Brain (organoid and tissue), 16 donors: ENCODE measurements at places on chromosomes 6 and 20.

- DNase-seq = no peak
Observed at GRCh38 chr20:4926531-4927156, 74.7 kb downstream of the SLC23A2 start.

GRCh38 chr6:151497905-151498304, 4.1 kb downstream of the CCDC170 start:
- no peak for DNase-seq

DNA sequence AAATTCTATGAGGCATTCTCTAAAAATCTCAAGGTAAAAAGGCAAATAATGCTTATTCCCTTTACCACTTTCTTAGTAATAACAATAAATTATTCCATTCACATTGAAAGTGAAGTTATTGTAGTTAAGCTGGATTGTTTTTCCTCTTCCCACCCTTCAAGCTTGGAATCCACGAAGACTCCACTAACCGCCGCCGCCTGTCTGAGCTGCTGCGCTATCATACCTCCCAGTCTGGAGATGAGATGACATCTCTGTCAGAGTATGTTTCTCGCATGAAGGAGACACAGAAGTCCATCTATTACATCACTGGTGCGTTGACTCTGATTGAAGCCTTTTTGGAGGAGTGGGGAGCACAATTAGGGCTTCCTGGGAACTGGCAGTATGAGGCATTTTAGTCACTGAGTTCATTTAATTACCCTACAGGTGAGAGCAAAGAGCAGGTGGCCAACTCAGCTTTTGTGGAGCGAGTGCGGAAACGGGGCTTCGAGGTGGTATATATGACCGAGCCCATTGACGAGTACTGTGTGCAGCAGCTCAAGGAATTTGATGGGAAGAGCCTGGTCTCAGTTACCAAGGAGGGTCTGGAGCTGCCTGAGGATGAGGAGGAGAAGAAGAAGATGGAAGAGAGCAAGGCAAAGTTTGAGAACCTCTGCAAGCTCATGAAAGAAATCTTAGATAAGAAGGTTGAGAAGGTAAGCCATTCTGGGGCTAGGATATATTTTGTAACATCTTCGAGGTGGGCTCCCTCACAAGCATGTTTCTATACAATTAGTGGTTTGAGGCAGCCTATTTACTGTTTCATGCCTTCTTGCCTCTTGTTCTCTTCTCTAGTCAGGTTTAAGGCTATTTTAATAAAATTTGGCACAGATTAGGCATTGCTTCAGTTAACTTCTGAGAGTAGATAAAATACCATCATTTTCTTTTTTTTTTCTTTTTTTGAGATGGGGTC, 4.9 kb downstream of the HSP90AB1 start:
- no peak for DNase-seq

GRCh38 chr6:161228096-161228495, 45.8 kb downstream of the AGPAT4 start:
- no peak for DNase-seq

GRCh38 chr20:1818895-1819294, 76.3 kb upstream of the SIRPA start:
- peak; percentile 22 for DNase-seq

- DNase-seq = no peak
Observed at GRCh38 chr6:163500105-163500504, 85.6 kb downstream of the QKI start.

- DNase-seq = no peak
Observed at GRCh38 chr6:76584121-76584520, 511.7 kb upstream of the IMPG1 start.

GRCh38 chr6:159360306-159360705, 191.1 kb downstream of the FNDC1 start:
- no peak for DNase-seq

GRCh38 chr20:46218656-46219055, 89.6 kb downstream of the CDH22 start:
- no peak for DNase-seq

- no peak for DNase-seq
Observed at GRCh38 chr20:58753922-58754551, 61.4 kb downstream of the NPEPL1 start.

DNA sequence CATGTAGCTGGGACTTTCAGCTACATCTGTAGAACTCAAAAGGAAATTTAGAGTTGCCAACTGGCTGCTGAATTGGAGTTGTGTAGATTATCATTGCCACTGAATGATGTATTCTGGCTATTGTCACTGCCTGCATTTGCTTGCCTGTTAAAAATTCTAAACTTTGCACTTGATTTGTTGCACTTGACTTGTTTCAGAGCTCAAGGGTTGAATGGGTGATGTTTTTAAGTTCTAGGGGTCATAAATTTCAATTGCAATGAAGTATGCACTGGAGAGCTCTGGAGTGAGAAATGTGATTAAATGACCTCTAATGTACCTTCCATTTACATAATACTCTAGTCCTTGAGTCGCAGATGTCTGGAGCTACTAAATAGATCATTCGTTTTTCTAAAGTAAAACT, 102.4 kb downstream of the TNFRSF21 start:
- no peak for DNase-seq

DNA sequence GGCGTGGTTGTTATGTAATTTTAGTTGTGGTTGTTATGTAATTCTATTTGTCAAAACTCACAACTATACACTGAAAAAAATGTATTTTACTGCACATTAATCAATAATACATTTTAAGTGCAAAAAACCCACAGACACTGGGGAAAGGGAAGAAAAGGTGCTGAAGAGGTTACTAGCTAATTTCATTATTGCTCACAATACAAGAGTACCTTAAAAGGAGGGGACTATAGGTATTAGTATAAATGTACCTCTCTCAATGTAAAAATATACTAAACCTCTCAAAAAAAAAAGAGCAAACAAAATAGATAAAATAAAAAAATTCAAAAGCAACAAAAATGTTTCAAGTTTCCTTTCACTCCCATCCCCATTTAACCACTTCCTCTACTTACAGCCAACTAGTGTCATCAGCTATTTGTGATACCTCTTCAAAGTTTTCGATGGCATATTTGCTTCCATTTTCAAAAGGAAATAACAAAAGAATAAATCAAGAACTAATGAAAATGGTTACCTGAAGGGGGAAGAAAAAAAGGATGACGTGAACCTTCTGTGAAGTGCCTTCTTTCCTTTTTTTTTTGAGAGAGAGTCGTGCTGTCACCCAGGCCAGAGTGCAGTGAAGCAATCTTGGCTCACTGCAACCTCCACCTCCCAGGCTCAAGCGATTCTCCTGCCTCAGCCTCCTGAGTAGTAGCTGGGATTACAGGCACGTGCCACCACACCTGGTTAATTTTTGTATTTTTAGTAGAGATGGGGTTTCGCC, 30.2 kb downstream of the RANBP9 start:
- DNase-seq = no peak

GRCh38 chr6:6166064-6166463, 154.4 kb downstream of the F13A1 start:
- DNase-seq = no peak

GRCh38 chr20:48224533-48225050, 439.3 kb upstream of the SULF2 start:
- DNase-seq = no peak

DNA sequence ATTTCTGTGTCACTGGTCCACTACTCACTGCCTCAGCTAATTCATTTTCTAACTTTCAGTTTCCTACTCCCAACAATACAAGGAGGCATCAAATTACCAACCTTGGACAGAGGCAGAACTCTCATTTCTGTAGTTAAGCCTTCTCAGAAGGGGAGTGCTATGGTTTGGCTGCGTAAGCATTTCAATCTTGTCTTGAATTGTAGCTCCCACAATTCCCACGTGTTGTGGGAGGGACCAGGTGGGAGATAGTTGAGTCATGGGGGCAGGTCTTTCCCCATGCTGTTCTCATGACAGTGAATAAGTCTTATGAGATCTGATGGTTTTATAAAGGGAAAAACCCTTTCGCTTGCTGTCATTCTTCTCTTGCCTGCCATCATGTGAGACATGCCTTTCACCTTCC, 22.9 kb downstream of the HLA-DRA start:
- no peak for DNase-seq

GRCh38 chr6:38153798-38154345, 334.3 kb downstream of the ZFAND3 start:
- no peak for DNase-seq

GRCh38 chr6:111159633-111160032, 72.3 kb downstream of the SLC16A10 start:
- no peak for DNase-seq

DNA sequence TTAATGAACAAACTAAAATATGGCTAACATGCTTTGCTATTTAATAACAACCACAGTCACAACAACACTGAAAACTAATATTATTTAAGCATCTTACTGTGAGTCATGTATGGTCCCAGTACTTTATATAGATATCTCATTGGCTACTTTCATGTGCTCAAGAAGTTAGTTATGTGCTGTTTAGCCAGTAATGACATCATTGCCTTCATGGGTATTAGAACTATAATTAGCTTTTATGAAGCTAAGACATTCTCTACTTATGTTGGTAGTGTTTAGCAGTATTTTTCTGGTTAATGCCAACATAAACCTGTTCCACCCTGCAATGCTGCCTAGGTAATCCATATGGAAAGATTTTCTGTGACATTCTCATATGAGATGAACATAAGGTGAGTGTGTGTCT, 56.1 kb downstream of the ADGRG6 start:
- no peak for DNase-seq

DNA sequence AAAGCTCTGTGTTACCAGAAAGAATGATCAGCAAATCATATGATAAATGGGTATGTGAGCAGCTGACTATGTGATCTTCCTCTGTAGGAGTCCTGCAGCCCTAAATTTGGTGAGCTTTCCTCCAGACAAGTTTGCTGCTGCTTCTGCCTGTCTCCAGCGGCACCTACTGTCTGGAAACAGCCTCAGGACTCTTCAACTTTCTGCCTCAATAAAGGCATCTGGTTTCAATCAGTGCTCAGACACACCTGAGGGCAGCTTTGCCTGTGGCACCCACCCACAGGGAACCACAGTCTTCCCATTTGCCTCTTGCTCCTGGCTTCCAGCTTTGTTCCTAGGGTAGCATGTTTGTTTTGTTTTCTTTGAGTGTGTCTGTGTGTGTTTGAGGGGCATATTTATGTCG, 727.9 kb upstream of the MAN1A1 start:
- DNase-seq = no peak

- DNase-seq = no peak
Observed at GRCh38 chr6:114040871-114041270, 69.9 kb upstream of the HDAC2 start.

DNA sequence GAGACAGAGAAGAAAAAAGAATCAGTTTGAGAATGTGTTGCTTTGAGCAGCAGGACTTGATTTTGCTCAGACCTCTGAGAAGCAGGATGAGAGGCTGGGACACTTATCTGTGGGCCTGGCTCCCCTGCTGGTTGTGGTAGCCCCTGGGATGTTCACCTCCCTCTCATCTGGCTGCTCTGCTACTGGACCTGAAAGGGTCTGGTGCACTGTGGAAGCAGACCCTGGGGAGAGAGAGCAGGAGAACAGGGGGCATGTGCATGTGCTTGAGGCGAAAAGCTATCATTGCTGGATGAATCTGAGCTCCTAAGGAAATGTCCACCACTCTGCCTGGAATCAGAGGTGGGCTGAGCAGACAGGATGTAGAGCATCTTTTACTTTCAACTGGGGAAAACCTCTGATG, 161.1 kb downstream of the SCP2D1 start:
- DNase-seq = no peak

- DNase-seq = no peak
Observed at GRCh38 chr20:62208795-62209755, 11.0 kb downstream of the HRH3 start.
